NCI-H748 treated with DMSO at 0.1 percent for 48 hours (cell line): ENCODE measurements at places on chromosomes 13 and 19.

DNA sequence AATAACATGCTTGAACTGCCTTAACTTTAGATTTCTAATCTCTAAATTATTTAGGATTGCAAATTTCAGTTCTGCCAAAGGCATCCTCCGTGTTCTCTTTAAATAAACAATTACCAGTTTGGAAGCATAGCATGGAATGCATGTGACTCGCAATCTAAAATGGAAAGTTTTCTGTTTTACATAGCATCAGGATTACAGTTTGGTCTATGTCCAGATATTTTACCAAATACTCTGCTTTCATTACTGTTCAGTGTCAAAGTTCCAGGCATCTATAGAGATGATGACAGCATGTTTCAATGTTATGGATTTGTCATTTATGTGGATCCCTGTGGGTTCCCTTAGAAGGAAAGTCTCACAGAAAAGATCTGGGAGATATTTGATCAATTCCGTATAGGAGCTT is 16.8 kb downstream of the FLT1 start:
- DNase-seq: no peak

GRCh38 chr13:111625526-111626315 is 305.3 kb downstream of the TEX29 start:
- no peak for DNase-seq

- no peak for DNase-seq
These were observed 419.2 kb downstream of the FGF9 start for GRCh38 chr13:22090106-22090505.

DNA sequence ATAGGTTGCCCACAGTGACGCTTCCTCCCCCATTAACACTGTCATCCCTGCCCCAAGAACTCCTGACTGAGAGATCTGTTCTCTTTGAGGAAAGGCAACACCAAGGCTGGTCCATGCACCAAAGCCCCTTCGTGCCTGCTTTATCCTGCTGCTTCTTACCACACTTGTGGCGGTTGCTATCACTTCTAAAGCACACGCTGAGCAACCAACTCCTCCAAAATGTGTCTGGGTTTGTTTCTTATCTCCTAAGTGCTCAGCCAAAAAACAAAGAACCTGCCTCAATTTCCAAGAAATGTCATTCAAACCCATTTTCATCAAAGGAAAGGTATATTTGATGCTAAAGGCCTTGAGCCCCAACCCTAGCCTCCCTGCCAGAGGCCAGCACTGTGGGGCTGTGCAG is 14.6 kb downstream of the ATP7B start:
- DNase-seq: no peak

DNA sequence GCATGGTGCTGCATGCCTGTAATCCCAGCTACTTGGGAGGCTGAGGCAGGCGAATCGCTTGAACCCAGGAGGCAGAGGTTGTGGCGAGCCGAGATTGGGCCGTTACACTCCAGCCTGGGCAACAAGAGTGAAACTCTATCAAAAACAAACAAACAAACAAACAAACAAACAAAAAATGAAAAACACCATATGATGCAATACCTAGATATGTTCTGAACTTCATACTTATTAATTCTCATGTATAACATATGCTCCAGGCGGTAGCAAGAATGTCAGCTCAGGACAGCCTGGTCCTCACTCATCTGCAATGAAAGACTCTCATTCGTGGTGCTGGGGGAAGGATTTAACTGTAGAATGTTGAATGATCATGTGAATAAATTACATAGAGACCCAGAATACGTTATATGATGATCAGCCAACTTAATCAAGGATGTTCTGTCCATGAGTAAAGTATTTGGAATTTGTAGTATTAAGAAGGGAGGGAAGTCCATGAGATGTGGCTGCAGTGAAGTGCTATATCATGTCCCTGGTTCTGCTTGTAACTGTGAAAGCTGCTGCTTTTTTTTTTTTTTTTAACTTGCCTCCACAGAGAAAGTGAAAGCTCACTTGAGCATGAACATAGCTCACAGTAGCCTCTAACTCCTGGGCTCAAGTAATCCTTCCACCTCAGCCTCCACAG is 206.8 kb downstream of the UQCRFS1 start:
- DNase-seq: no peak

DNA sequence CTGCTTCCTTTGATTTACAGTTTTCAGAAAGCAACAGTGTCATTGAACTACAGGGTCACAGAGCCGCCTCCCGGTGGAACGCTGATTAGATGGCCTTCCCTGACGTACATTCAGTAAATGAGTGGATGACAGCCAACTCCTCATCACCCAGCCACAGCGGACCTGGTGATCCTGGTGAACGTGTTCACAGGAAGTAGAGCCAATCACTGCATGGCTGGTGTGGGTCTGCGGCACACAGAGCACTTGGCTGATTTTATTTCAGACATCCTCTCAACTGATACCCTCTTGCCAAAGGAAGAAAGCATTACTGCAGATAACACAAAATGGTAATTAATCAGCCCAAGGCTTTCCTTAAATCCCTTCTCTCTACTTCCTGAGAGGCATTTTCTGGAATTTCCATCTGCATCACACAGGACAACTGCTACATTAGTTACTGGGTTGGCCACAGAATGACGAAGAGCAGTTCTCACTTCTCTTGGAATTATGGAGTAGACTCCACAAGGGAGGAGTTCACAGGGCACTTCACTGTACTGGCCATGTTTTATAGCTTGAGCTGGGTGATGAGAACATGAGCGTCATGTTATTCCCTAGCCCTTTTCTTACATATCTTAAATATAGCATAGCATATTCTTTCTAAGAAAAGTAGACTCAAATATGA is 84.0 kb upstream of the SLC7A1 start:
- peak; percentile 54 for DNase-seq

DNA sequence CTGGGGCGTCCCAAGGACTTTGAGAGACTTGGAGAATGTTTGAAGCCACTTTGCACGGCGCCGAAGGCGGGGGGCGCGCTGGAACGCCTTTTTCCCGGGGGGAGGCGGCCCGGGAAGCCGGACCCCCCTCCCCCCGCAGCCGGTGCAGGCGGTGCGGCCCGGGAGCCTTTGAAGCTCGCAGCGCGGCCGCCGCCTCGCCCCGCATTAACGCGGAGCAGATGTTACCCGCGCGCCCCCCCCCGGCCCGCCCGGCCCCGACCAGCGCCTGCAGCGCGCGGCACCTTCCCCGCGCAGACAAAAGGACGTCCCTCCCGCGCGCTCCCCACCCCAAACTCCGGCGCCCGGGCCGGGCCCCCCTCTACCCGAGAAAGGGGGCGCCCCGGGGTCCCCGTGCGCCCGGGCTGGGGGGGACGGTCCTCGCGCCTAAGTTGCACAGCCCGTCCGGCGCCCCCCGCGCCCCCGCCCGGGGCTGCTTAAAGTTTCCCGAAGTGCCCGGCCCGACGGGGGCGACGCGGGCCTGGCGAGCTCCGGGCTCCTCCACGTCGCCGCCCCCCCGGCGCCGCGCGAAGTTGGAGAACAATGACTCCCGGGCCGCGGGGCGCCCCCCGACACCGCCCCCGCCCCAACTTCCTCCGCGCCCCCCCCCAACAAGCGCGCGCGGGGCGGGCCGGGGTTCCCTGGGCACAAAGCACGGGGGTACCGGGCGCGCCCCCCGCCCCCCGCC is 685 bp downstream of the TCF3 start:
- DNase-seq: no peak

DNA sequence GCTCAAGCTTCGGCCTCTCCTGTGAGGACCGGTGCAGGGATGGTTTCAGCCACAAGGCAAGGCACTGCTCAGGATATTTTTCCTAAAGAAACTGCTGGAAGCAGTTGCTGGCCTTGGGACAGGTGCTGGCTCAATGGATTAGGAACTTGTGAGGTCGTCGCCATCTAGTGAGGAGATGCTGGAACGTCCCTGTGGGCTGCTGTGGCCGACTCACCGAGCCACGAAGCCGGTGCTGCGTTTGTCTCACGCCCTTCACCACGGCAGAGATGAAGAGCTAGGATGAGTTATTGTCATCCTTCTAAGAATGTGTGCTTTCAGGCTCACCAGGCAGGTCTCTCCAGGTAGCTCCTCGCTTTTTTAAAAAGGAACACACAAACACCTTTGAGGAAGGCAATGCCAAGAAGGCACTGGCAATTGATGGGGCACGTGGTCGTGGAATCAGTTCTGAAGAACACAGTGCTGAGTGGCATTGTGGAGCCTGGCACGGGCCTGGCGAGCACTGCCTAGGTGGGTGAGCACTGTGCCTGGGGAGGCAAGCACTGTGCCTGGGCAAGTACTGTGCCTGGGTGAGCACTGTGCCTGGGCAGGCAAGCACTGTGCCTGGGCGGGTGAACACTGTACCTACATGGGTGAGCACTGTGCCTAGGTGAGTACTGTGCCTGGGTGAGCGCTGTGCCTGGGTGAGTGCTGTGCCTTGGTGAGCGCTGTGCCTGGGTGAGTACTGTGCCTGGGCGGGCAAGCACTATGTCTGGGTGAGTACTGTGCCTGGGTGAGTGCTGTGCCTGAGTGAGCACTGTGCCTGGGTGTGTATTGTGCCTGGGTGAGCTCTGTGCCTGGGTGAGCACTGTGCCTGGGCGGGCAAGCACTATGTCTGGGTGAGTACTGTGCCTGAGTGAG is 140.4 kb downstream of the TEX29 start:
- DNase-seq: peak; percentile 38

DNA sequence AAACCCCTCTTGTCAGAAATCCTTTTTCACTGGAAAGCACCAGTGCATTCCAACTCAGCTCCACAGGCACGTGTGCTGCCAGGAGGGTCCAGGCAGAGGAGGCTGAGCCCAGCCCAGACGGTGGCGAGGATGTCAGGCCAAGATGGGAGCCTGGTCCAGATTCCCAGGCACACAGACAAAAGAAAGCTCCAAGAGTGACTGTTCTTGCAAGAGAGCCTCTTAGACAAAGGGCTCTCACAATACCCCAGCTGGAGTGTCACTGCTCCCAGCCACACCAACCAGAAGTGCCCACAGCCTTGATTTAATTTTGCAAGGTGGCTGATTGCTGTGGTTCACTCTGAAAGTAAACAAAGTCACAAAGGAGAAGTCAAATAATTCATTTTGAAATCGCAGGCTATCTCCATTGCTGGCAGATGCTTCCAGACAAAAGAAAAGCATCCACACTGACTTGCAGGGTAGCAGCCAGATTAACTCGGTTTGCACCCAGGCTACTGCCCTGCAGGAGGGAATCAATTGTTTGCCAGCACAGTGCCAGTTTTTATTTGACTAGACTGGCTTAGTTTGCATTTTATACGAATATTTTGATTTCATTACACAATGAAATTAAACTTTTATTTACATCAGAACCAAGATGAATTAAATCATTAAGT is 95.1 kb downstream of the RAB20 start:
- peak; percentile 28 for DNase-seq

DNA sequence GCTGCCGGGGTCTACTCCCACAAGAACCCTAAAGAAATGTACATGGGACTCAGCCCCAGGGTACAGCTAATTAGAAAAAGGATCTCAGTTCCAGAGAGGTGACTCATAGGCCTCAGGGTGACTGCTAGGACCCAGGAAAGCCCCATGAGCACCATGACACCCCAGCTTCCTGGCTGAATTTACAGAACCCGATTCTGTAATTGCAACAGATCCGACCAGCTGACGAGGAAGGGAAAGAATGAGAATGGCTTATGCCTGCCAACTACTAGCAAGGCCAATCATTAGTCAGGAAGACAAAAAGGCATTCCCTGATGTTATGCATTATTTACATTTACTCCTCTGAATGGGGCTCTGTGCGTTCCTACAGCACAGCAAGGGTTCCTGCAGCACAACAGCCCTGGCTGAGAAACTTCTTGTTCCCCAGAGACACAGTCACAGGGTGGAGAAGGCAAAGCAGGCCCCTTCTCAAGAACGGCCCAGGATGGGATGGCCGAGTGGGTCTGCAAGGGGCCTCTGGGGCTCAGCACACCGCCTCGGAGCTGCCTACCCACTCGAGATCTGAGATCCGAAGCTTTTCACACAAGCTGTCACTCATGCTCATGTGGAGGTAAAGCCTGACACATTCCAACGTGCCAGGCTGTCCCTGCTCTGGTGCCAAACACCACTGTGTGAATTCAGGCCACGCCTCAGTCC is 27.2 kb downstream of the PBX4 start:
- no peak for DNase-seq

DNA sequence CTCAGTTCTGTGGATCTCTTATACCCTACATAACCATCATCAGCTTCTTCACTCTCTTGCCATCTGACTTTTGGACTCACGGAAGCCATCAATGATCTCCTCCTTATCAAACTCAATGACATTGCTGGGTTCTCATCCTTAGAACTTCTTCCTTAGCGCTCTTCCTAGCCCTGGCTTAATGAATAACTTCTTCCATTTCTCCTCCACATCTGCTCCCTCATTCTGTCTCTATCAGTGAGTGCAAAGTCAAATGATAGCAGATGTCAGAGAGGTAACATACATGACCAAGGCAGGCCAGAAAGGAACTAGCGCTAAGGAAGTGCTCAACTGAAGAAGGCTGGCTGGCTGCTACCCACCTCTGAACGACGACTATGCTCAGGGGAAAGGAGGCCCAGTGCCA is 449.8 kb downstream of the COG6 start:
- no peak for DNase-seq

GRCh38 chr13:49367640-49368422 is 76.0 kb downstream of the CAB39L start:
- no peak for DNase-seq

- DNase-seq: no peak
These were observed 209.5 kb upstream of the IPO5 start for GRCh38 chr13:97743938-97744337.

DNA sequence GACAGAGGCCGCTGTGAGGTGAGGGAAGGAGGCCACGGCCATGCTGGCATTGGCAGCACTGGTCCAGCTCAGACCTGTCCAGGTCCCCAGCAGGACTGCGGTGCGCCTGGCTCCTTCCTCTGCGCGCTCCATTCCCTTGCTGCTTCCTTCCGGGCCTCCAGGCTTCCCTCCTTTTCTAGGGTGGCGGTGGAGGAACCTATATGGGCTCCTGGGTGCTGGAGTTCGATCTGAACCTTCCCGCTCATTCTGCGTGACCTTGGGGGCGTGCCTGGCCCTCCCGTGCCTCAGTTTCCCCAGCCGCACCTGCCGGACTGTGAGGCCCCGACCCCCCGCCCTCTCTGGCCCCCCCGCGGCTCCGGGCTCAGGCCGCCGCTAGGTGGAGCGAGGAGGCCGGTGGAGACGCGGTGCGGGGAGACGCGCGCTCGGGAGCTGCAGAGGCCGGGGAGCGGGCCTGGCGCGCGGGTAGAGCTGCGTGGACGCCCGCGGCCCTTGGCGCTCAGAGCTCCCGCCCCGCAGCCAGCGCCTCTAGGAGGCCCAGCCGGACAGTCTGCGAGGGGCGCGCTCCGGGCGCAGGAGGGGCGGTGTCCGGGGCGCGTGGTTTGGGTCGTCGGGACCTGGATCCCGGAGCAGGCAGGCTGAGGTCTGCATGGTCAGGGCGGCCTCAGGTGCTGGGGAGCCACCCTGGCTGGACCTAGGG is 29.9 kb downstream of the EFNA2 start:
- no peak for DNase-seq

GRCh38 chr19:8629184-8629583 is 1.2 kb upstream of the NFILZ start:
- DNase-seq: no peak
